Natural killer cell treated with Interleukin-12 subunit alpha and Interleukin-12 subunit beta and Interleukin-15 and Interleukin-18, amount 100 ng/mL, for 72 hours (primary cell): ENCODE measurements at places on chromosomes 11 and 22.

DNA sequence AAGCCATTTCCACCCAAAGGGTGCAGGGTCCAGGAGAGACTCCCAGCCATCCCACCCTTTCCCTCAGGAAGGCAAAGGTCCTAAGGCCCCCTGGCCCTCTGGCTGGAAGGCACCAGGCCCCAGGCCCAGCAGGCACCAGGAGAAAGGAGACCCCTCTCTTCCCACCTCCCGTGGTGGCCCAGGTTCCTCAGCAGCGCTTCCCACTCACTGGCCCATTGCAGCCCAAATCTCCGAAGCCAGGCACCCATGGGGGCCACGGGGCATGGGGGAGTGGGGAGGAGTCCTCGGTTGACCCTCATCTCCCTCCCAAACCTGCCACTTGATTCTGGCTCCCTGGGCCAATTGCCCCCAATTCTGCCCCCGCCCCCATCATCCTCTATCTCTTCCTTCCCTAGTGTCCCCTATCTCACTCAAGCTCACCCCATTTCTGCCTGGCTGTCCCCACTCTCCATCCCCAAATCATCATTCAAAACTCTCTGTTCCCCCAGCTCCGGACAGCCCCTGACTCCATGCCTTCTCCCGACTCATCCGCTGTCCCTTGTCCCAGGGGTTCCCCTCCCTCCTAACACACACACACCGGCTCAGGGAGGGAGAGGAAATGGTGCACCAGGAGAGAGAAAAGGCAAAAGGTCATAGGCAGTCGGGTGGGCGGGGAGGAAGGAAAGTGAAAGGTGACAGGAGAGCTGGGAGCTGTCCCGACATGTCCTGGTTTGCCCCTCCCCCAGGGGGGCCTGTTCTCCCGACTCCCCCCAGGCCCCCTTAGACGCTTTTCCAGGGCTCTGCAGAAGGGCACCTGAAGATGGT, 1.2 kb downstream of the LIF start:
- no peak for DNase-seq

DNA sequence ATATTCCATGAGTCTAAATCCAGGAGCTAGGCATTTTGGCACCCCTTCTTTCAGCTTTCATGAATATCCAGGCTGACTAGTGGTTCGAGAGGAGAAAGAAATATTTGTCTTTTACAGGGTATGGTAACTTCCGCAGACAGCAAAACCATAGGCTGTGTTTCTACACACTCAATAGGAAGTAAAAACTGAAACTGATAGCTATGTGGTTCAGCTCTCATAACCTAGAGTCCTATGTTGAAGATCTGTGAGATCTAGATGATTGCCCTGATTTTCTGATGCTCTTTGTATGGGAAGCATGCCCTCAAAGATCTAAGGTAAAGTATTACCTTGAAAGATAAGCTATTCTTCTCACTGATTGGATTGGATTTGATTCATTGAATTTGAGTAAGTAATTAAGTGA, 118.3 kb downstream of the CD44 start:
- DNase-seq = no peak

- no peak for DNase-seq
Observed at GRCh38 chr11:22903782-22904181, 43.5 kb upstream of the CCDC179 start.

GRCh38 chr22:35454416-35455054, 54.6 kb downstream of the MCM5 start:
- no peak for DNase-seq

DNA sequence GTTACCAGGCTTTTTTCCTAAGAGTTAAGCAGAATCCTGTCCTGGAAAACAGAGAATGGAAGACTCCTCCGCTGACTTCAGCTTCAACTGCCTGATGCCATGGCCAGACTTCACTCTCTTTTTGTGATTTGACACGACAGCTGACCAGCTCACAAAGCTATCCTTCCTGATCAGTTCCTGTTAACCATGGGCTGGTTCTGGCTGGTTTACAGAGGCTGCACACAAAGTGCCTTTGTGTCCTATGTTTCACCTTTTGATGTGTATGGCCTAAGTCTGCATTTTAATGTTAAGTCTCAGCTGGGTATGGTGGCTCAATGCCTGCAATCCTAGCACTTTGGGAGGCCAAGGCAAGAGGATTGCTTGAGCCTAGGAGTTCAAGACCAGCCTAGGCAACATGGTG, 11.1 kb downstream of the FOLR3 start:
- no peak for DNase-seq

GRCh38 chr22:17314487-17314886, 54.8 kb upstream of the CECR2 start:
- no peak for DNase-seq

GRCh38 chr11:14642873-14643696, 519 bp upstream of the PDE3B start:
- no peak for DNase-seq

DNA sequence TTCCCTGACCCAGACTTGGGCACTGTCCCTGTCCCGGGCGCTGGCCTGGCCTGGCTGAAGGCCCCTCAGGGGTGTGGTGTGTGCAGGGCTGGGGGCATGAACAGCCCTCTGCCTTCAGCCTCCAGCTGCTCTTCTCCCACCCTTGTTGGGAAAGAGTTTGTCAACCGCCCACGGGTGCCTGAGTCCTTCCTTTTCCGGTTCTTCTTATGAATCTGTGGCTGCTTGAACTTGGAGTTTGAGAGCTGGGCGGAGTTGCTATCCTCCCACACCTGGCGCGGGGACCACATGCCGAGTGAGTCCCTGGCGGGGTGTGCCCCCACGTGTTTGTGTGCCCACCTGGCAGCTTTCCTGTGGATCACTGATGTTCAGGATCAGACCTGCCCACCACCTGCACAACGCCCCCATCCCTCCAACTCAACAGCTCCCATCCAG, 13.4 kb downstream of the NFAM1 start:
- no peak for DNase-seq

DNA sequence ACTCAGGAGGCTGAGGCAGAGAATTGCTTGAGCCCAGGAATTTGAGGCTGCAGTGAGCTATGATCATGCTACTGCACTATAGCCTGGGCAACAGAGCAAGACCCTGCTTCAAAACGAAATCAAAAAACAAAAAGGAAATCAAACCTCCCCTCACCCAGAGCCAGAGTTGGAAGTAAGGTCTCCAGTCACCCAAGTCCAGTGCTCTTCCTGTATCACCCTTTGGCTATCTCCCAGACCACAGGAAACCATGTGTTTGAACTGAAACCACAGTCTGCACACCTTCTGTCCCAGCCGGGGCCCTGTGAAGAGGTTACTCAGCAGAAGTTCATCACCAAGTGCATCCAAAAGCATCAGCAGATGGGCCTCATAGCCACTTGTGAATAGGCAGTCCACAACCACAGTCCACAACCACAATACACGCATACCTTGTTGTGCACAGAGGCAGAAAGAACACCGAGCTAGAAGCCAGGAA, 4.6 kb downstream of the MYH9 start:
- peak; percentile 85 for DNase-seq

DNA sequence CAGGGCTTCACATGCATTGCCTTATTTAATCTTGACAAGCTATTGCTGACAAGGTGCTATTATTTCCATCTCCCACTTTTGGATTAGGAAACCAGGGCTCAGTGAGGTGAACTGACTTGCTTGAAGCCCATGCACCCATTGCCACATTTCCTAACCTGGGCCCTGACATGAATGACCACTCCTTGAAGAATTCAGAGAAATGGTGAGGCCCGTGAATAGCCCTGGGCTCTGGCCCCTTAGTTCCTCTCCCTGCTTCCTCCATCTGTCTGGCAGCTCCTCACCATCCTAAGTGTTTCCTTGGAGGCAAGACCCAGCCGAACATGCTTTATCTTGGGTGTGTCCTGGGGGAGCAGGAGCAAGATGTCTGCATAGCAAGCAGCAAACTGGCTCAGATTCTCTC, 56.1 kb upstream of the NECTIN1 start:
- peak; percentile 20 for DNase-seq
